ENCODE measurements at places on chromosomes 13 and 19.

GRCh38 chr13:32838945-32839344 lies 177.3 kb upstream of the KL start:
- no peak overlapping the region for H3K4me3 ChIP-seq
- H3K4me1 ChIP-seq: peaks cover 7% of the 10 kb centered on the region
- no peaks in the 10 kb centered on the region for H3K36me3 ChIP-seq
- DNase-seq: peak; percentile 40

DNA sequence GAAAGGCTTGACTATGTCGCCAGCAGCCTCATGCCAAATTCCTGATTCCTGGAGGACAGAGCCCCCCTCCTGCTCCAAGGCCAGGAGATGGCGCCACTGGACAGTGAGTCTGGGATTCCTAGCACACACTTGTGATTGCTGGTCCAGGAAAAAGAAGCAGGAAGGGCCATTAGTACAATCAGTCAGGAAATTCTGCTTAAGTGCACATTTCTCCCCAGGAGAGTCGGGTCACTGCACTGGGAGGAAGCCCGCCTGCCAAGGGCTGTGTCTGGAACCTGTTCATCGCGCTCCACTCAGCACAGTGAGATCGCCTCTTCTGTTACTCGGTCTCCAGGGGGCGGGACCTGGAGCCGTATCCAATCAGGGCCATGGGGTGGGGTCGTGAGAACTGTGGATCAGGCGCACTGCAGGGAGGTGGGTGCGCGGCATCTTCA lies 65.1 kb downstream of the ZNF823 start:
- H3K27ac ChIP-seq: no peak overlapping the region
- H3K27me3 ChIP-seq: no peaks in the 10 kb centered on the region
- no peaks in the 10 kb centered on the region for H3K36me3 ChIP-seq
- no peaks in the 10 kb centered on the region for H3K4me1 ChIP-seq
- peak overlapping the region; percentile 46 for H3K4me3 ChIP-seq

DNA sequence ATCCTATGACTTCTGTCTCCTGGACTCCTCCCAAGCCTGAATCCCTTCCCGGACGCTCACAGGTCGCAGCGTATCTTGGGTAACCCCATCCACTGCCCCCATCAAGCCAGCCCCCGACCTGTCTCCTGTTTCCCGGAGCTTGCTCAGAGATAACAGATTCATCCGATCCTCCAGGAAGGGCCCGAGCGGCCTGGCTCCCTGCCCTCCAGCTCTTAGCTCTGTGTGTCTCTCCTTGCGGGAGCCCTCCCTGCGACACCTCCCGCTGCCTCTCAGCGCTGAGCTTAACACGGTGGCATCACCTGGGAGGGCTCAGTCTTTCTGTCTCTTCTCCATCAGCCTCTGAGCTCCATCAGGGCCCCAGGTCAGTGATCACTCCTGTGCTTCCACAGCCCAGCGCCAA lies 4.3 kb upstream of the TMEM255B start:
- H3K27me3 ChIP-seq: peaks cover 13% of the 10 kb centered on the region
- no peaks in the 10 kb centered on the region for H3K36me3 ChIP-seq
- no peak for DNase-seq

- no peaks in the 10 kb centered on the region for H3K27me3 ChIP-seq
- H3K4me3 ChIP-seq: no peak overlapping the region
- DNase-seq: no peak
Measured at GRCh38 chr13:20709782-20710181, 6.3 kb downstream of the IL17D start.

- no peak overlapping the region for H3K27ac ChIP-seq
- H3K4me1 ChIP-seq: peaks cover 14% of the 10 kb centered on the region
- DNase-seq: peak; percentile 88
- 0 out of 2 replicates have a peak, but pooled peaks cover 2% of the 10 kb centered on the region for H3K27me3 ChIP-seq
Measured at GRCh38 chr19:45528744-45529419, 21.6 kb downstream of the VASP start.

- peaks cover 7% of the 10 kb centered on the region for H3K27me3 ChIP-seq
- no peak overlapping the region for H3K4me3 ChIP-seq
- no peak for DNase-seq
Measured at GRCh38 chr19:35146746-35147459, 3.8 kb downstream of the FXYD7 start.

GRCh38 chr13:23561261-23561660 lies 9.0 kb upstream of the TNFRSF19 start:
- H3K27me3 ChIP-seq: no peaks in the 10 kb centered on the region
- H3K4me1 ChIP-seq: no peaks in the 10 kb centered on the region

DNA sequence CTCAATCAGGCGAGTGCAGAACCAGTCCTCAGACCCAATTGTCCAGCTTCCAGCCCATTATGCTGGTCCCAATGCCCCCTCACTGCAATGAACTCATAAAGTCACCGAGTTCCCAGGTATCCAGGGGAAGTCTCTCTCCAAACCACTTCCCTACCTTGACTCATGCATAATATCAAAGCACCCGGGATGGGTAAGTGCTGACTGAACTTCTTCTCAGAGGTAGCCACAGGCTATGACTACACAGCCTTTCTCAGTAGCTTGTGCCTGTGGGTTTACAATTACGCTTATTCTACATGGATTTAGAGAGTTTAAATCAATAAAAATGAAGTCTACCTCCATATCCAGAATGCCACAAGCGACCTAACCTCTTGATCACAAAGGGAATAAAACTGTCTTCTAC lies 1.7 kb upstream of the C13orf42 start:
- no peak for DNase-seq
- H3K27me3 ChIP-seq: no peaks in the 10 kb centered on the region
- H3K4me1 ChIP-seq: no peaks in the 10 kb centered on the region
- H3K4me3 ChIP-seq: no peak overlapping the region
- no peak overlapping the region for H3K27ac ChIP-seq

- no peak for DNase-seq
- H3K27ac ChIP-seq: no peak overlapping the region
- H3K4me3 ChIP-seq: no peak overlapping the region
- H3K36me3 ChIP-seq: no peaks in the 10 kb centered on the region
- H3K4me1 ChIP-seq: no peaks in the 10 kb centered on the region
Measured at GRCh38 chr13:41621716-41622431, 164.5 kb downstream of the RGCC start.

DNA sequence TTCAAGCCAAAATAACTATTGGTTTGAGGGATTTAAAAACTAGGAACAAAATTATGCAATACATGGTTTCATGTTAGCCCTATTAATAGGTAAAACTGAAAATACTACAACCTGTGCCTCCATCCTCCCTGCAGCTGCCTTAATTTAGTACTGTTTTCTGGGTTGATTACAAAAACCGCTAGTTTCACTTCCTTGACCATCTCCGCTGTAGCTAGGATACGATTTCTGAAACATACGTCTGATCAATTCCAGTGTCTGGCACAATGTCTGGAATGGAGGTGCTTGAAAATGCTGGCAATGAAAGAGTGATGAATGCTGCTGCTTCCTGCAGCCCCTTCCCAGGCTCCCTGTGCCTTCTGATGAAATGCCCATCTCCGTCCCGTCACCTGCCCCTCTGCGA lies 273.5 kb downstream of the SHISA2 start:
- H3K36me3 ChIP-seq: no peaks in the 10 kb centered on the region
- H3K4me3 ChIP-seq: no peak overlapping the region
- H3K27me3 ChIP-seq: no peaks in the 10 kb centered on the region
- DNase-seq: no peak
- no peaks in the 10 kb centered on the region for H3K4me1 ChIP-seq

DNA sequence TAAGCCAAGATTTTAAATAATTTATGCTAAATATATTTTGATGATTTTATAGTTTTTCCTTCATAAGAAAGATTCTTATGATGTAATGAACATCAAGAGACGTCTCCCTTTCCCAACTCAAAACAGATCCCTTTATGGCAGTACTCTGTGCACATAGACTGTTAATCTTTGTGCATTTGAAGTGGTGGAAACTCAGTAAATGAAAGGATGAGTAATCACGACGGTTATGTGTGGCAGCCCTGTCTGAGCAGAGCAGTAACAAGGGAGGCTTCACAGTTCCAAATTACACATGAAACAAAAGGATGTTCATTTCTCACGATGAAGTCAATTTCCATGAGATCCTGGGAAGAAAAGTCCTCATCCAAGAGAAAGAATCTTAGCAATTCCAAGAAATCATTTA lies 498.1 kb downstream of the KLF5 start:
- no peak overlapping the region for H3K4me3 ChIP-seq
- no peak for DNase-seq
- H3K27ac ChIP-seq: no peak overlapping the region
- H3K27me3 ChIP-seq: no peaks in the 10 kb centered on the region
- no peaks in the 10 kb centered on the region for H3K36me3 ChIP-seq

DNA sequence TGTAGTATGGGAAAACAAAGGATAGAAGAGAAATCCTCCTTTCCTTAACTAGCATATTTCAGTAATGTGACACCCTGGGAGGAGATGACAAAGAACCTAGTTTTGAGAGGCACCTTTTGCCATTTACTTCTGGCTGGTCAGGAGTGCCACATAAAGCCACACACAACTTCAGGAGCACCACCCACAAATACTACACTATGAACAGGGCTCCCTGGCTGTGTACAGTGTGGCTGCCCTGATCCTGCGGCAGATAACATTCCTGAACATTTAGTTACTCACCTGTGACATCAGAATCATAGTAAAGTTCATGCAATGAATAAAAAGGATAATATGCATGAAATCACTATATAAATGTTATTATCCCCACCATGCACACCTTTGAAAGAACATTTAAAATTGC lies 17.4 kb upstream of the IRS2 start:
- H3K27me3 ChIP-seq: no peaks in the 10 kb centered on the region
- no peak for DNase-seq
- H3K4me3 ChIP-seq: no peak overlapping the region
- no peaks in the 10 kb centered on the region for H3K36me3 ChIP-seq

- peak; percentile 56 for DNase-seq
- H3K27ac ChIP-seq: no peak overlapping the region
- no peaks in the 10 kb centered on the region for H3K4me1 ChIP-seq
- no peak overlapping the region for H3K4me3 ChIP-seq
Measured at GRCh38 chr19:52248241-52248640, 21.1 kb upstream of the ZNF766 start.

GRCh38 chr13:26376430-26376829 lies 122.5 kb downstream of the CDK8 start:
- no peaks in the 10 kb centered on the region for H3K36me3 ChIP-seq
- no peak for DNase-seq
- H3K4me3 ChIP-seq: no peak overlapping the region

GRCh38 chr13:62035981-62036380 lies 620.3 kb upstream of the PCDH20 start:
- no peaks in the 10 kb centered on the region for H3K36me3 ChIP-seq
- H3K4me1 ChIP-seq: no peaks in the 10 kb centered on the region
- no peak overlapping the region for H3K27ac ChIP-seq
- no peak overlapping the region for H3K4me3 ChIP-seq
- no peaks in the 10 kb centered on the region for H3K27me3 ChIP-seq
